ENCODE measurements at places on chromosomes 3 and 15.

- no peak for DNase-seq
These were observed 70.8 kb downstream of the TMCC1 start for GRCh38 chr3:129822679-129823078.

- DNase-seq = no peak
These were observed 228.4 kb downstream of the DIPK2A start for GRCh38 chr3:144200004-144200403.

GRCh38 chr3:70028361-70028760 is 28.8 kb downstream of the SAMMSON start:
- no peak for DNase-seq

GRCh38 chr15:50075319-50075718 is 43.7 kb downstream of the ATP8B4 start:
- DNase-seq = no peak

- DNase-seq = no peak
These were observed 17.5 kb upstream of the RAD18 start for GRCh38 chr3:8980756-8981257.

GRCh38 chr3:82132210-82133069 is 371.0 kb upstream of the GBE1 start:
- no peak for DNase-seq

- no peak for DNase-seq
These were observed 230.9 kb upstream of the UBE2E1 start for GRCh38 chr3:23574822-23575315.

- DNase-seq = no peak
These were observed 55.4 kb downstream of the ASTE1 start for GRCh38 chr3:130971208-130971607.

DNA sequence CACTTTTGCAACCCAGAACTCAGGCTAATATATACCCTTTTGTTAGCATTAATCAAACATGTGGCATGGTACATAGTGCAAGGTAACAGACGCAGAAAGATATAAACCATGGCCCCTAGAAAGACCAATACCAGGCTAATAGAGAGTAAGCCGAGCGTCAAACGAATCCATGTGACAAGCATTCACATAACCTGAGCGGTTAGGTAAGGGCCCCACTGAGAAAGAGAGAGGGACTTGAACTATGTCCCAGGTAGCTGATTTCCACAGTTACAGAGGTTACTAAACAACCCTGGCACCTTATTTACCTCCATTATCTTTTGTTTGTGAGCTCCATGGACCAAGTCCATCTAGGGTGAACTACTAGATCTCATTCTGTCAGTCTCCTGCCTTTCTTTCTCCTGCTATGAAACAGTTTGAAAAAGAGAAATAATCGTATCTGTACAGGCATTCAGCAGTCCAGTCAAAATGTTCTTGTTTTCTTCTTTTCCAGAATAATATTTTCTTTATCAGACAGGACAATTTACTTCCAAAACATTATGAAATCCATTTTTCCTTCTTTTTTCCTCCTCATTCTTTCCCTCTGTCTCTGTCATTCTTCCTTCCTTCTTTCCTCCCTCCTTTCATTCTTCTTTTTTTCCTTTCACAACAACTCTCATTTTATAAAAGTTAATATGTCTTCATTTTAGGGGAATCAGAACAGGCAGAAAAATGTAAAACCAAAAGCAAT is 30.5 kb upstream of the TNFSF10 start:
- DNase-seq = no peak

DNA sequence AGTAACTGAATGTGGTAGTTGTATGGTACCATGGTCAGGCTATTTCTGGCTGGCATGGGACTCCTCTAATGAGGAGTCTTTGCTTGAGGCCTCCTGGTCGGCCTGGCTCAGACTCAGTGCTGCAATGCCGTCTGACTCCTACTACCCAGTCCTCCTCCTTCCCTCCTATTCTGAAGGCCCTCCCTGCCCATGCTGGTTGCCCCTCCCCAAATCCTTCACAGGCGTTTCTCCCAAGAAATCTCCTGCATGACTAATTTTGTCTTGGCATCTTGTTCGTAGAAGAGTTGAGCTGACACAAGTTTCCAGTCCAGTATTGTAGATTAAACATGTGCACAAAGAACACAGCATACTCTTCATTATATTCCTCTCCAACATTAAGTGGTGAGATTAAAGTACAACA is 115.5 kb downstream of the NFKBIZ start:
- no peak for DNase-seq

DNA sequence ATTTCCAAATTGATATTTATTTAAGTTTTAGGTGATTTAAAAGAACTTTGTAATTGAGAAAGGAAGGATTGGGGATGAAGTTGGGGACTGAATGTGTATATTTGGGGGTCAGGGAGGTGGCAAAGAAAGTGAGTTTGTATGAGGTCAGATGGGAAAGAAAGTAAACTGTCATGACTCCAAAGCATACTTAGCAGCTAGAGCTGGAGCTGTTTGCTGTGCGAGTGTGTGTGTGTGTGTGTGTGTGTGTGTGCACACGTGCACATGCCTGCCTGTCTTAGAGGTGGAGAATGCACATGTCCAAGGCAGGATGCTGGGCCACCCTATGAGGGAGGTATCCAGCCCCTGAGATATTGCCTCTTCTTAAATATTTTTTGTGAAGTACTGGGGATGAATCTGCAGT is 21.0 kb downstream of the BOC start:
- no peak for DNase-seq

- no peak for DNase-seq
These were observed 22.7 kb downstream of the KLHL6 start for GRCh38 chr3:183532620-183533411.

DNA sequence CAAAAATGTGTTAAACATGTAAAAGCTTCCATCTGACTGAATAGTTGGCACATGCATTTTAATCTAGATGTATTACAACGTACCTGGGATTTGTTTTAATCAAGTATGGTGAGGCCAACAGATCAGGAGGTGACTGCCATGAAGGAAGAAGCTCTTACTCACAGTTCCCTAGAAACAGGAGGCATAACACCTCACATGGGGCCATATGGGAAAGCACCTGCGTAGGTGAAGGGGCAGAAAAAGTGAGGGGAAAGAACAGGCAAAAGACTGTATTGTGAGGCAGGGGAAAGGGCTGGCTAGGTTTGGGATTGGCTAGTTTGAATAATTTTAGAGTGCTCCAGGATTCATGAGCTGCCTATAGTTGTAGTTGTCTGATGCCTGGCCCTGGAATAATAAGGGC is 9.6 kb downstream of the SQOR start:
- DNase-seq = no peak

GRCh38 chr3:194350726-194351071 is 429 bp downstream of the CPN2 start:
- no peak for DNase-seq

GRCh38 chr15:89533861-89534544 is 37.6 kb upstream of the RHCG start:
- no peak for DNase-seq

DNA sequence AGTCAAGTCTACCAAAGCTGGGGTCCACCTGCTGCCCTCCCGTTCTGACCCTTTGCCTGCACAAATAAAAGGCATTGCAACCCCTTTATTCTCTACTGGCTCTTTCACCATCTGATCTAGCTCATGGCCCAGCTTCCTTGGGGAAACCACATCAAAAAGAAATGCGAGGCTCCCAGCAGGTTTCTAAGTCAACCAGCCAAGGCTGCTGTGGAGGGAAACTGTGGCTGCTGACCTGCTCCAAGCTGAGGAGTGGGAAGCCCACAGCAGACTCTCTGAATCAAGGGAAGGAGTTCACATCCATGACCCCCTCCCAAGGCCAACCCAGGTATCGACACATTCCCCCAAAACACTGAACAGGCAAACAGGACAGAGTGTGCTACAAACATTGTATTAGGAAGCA is 25.2 kb upstream of the SLCO2A1 start:
- DNase-seq = no peak

DNA sequence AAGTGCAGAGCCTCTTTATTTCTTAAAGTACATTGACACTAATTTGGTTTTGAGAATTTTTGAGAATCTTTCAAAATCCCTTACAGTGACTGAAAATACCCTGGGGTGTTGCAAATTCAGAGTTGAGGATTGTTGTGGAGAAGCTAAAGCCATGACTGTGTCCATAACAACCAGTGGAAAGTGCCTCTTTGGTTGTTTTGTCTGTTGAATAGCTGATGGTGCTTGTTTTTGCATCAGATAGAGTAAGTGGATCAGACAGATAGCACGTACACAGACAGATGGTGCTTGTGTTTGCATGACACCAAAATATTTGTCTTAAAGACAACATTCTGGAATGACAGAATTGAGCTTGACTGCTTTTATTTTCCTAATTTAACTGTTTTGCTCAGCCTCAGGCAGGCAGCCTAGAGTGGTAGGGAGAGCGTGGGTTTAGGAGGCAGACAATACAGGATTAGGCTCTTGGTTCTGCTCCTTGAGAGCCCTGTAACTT is 265.0 kb downstream of the IL20RB start:
- DNase-seq = no peak

- DNase-seq = no peak
These were observed 51.2 kb downstream of the CFAP20DC start for GRCh38 chr3:58998476-58999117.

DNA sequence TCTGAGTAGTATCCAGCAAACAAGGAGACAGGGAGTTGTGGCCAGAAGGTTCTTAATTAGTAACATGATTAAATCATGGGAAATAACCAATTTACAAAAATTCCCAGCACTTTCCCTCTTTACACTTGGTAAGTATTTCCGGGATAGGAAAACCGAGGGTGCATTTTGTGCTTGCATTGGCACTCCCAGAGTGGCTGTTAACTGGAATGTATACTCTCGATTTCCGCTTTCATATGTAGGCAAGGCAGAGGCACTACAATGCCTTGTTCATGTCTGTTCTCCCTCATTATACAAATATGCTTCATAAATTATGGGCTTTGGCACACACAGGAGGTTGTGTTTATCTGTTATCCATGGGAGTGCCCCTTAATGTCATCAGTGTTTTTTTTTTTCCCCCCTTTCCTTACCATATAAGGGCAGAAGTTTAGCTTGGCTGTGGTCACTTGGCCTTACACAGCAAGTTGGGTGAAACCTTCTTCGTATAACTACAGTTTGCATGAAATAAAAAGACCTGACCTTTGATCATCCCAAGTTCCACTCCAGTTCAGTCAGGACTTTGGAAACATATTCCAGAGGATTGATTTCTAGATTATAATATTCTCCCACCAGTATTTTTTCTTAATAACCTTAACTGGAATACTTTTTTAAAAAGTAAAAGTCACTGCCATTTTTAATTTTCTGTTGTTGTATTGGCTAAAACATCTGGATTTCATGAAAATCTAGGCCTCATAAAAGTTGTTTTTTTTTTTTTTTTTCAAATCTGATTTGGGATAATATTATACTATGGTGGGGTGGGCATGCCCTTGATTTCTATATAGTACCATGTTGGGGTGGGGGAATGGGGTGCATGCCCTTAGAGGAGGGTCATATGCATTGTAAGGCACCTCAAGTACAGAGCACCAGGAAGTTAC is 8.9 kb downstream of the TPM1 start:
- no peak for DNase-seq

- no peak for DNase-seq
These were observed 9.1 kb downstream of the BCL2L10 start for GRCh38 chr15:52103217-52104207.

GRCh38 chr3:129358177-129358771 is 70.2 kb downstream of the EFCAB12 start:
- DNase-seq = no peak

Measured in activated CD4-positive, CD25-positive, alpha-beta regulatory T cell (primary cell).